ENCODE measurements at places on chromosomes 12 and 14. TPM values are rescaled to one million over a fixed set of nuclear protein-coding genes. Genes with fewer than 3 reads are reported as not detected.

CPNE8 gene
- polyA plus RNA-seq: 3.5 TPM

ADAMTS20 gene
- not detected for polyA plus RNA-seq

MYF5 gene
- not detected for polyA plus RNA-seq

PMCH gene
- 0.75 TPM for polyA plus RNA-seq

KRT73 gene
- polyA plus RNA-seq: not detected

MYH7 gene
- polyA plus RNA-seq: not detected

TUBA1A gene
- 467 TPM for polyA plus RNA-seq

ZDHHC22 gene
- polyA plus RNA-seq: not detected

ALKBH2 gene
- polyA plus RNA-seq: 22.5 TPM

DAO gene
- not detected for polyA plus RNA-seq

TMEM52B gene
- 0.25 TPM for polyA plus RNA-seq

MUCL1 gene
- not detected for polyA plus RNA-seq

PLEK2 gene
- polyA plus RNA-seq: 11.4 TPM

GSC gene
- 1.3 TPM for polyA plus RNA-seq

KRT6C gene
- polyA plus RNA-seq: not detected

NGB gene
- polyA plus RNA-seq: not detected

ITGB7 gene
- polyA plus RNA-seq: 1.2 TPM

RFLNA gene
- polyA plus RNA-seq: 0.86 TPM

RAD51AP1 gene
- 12.4 TPM for polyA plus RNA-seq

MAP3K9 gene
- polyA plus RNA-seq: 0.05 TPM

BICDL1 gene
- not detected for polyA plus RNA-seq

ACYP1 gene
- polyA plus RNA-seq: 19.3 TPM

B4GALNT1 gene
- polyA plus RNA-seq: 5.4 TPM

SERPINA9 gene
- polyA plus RNA-seq: 0.31 TPM

UTP20 gene
- 4.1 TPM for polyA plus RNA-seq

DCN gene
- polyA plus RNA-seq: 504 TPM

OR4E1 gene
- not detected for polyA plus RNA-seq

ABHD12B gene
- not detected for polyA plus RNA-seq

PLEKHD1 gene
- polyA plus RNA-seq: not detected

DNAH10 gene
- polyA plus RNA-seq: 0.32 TPM

GPD1 gene
- polyA plus RNA-seq: not detected

ASIC1 gene
- polyA plus RNA-seq: 1.4 TPM

ANKS1B gene
- not detected for polyA plus RNA-seq

BDKRB1 gene
- polyA plus RNA-seq: 12.9 TPM

SIX4 gene
- 1.5 TPM for polyA plus RNA-seq

ALDH2 gene
- polyA plus RNA-seq: 38.5 TPM

WNT5B gene
- 50.1 TPM for polyA plus RNA-seq

OR6C65 gene
- not detected for polyA plus RNA-seq

TAS2R43 gene
- not detected for polyA plus RNA-seq

SMIM41 gene
- polyA plus RNA-seq: not detected

PXMP2 gene
- 37.2 TPM for polyA plus RNA-seq

CCDC60 gene
- polyA plus RNA-seq: not detected

TAS2R31 gene
- polyA plus RNA-seq: not detected

CIPC gene
- 5.5 TPM for polyA plus RNA-seq

RNASE3 gene
- polyA plus RNA-seq: not detected

Data from GM23248 (cell line).